ENCODE measurements at places on chromosomes 6 and 20.

- peak; percentile 43 for DNase-seq
Observed at GRCh38 chr6:154276810-154277628, 79.6 kb downstream of the IPCEF1 start.

DNA sequence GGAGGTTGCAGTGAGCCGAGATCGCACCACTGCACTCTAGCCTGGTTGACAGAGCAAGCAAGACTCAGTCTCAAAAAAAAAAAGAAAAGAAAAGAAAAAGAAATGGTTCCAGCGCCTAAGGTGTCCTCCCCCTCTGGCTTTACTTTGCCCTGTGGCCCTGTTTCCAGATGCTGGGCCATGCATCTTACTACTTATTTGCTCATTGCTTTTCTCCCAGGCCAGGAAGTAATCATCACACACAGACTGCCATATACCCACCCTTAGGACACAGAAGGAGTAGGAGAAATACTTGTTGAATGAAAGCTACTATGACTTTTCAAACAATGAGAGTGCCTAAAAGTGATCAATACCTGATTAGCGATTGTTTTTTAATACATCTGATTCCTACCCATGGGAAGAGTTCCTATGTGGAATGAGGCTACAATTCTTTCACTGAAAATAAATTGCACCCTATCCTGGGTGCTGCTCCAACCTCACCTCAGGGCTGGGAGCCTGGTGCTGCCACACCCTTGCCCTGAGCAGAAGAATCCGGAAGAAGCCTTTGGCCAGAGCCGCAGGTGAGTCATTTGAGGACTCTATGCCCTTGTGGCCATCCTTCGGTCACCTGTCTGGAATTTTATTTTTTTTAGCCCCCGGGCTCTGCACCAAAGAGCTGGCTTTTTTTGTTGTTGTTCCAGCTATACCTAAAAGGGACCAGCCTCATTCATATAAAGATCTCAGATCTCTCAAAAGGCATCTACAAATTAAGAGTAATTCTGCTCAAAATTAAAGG, 22.7 kb upstream of the TFAP2C start:
- DNase-seq, result no peak

- DNase-seq, result peak; percentile 21
Observed at GRCh38 chr20:43590036-43590391, 723 bp upstream of the IFT52 start.

DNA sequence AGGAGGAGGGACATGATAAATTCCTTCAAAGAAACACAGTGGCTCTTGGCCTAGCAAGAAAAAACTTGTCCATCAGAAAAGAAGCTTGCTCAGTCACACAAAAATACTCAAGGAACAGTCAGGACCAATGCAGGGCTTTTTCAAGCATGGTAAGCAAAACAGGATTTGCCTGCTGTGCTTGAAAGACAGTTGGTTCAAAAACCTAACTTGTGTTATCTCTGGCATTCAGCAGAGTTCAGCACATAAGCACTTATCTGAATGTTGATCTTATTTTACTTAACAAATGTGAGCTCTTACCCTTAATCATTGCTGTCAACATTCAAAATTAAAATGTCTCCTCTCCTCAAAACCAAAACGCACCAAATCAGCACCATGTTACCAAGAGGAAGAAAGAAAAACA, 38.3 kb downstream of the ATG5 start:
- DNase-seq, result no peak

- DNase-seq, result no peak
Observed at GRCh38 chr6:109238396-109238795, 143.1 kb downstream of the CEP57L1 start.

DNA sequence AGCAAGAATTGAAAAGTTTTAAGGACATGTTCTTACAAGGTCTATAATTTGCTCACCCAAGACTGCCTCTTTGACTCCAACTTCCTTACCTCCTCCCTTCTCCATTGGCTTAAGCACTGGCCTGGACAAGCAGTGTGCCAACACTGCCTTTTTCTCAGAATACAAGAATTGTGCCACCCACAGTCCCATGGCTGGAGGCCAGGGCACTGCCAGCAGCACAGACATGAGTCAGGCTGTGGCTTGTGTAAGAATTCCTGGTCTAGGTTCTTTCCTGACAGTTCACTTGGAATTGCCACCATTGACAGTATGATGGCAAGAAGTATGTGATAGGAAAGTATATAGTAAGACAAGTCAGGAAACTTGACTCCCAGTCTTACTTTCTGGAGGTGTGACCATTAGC, 202.7 kb upstream of the MARCKS start:
- peak; percentile 70 for DNase-seq

DNA sequence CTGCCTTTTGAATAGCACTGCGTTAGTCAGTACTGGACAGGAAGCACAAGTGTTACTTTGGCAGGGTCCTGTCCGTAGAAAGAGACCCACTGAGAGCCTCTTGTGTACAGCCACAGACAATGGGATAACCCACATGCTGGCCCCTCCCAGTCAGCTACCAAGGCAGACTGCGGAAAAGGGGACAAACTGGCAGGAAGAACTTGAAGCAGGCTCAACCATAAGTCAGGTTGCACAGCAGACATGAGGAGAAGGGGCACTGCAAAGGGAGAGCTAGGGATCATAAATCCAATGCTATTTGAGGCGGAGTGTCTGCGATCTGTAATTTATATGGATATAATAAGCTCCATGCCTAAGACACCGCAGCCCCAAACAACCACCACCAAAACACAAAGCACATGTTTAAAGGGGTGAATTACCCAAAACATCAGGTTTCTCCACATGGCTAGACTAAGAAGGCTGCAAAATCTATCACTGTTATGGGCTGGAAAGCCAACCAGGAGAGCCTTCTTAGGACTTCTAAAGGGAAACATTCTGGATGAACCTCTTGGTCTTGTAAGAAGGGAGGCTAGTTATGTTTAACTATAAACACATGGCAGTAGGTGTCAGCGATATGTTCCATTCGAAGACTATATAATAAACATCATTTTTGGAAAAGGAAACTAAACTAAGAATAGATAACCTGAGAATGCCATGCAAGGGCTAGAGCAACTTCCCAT, 141.7 kb downstream of the BACH2 start:
- DNase-seq, result no peak

DNA sequence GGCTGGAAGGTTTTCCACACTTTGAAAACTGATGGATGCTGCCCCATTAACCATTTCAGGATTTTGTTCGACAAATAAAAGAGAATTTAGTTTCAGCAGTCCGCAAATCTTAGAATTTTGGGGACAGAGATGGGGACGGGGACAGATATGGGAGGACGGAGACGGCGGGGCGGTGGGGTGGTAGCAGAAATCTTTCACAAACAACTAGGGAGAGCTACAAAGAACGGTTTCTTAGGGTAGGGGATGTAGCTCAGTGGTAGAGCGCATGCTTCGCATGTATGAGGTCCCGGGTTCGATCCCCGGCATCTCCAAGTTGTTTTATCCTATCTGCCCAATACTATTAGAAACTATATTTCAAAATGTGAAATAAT, 15.1 kb downstream of the HMGN4 start:
- peak; percentile 61 for DNase-seq

GRCh38 chr6:135410856-135411255, 86.7 kb downstream of the AHI1 start:
- DNase-seq, result no peak

- DNase-seq, result no peak
Observed at GRCh38 chr6:31529329-31530150, 778 bp downstream of the MCCD1 start.

DNA sequence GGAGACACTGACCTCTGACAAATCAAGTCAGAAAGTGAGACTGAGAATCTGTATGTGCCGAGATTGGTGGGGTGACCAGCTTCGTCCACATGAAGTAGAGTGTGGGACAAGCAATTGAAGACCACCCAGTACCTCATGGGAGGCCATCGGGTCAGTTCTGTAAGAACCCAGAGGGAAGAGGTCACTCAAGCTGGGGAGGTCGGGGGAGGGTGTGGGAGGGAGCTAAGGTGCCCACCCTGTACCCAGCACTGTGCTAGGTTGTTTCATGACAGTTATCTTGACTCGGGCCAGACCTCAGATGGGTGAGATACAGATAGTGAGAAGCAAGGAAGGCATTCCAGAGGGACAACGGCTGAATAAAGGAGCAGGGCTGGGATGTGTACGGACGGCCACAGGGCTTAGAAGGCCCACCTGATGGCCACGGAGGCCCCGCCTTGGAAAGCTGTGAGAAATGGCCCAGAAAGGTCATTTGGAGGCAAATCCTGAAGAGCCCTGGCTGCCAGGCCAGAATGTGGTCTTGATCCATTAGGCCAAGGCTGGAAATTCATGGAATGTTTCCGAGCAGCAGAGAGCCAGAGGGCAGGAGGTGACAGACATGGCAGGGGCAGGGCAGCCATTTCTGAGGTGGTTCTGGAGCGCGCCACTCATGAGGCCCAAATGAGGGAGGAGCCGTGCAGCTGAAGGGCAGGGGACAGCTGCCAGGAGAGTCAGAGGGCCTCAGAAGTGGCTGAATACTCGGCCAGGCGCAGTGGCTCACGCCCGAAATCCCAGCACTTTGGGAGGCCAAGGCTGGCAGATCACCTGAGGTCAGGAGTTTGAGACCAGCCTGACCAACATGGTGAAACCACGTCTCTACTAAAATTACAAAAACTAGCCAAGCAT, 7.7 kb downstream of the MMP24OS start:
- no peak for DNase-seq
